ENCODE measurements at places on chromosomes 1 and 21.

- no peak for DNase-seq
Measured at GRCh38 chr1:223221686-223222085, 78.6 kb upstream of the TLR5 start.

GRCh38 chr1:167936930-167937708 is at the start of gene MPC2:
Gene MPC2, minus strand, starts transcription at chr1:167937072. Its CDS starts 1,231 bp downstream, at chr1:167935841.
- DNase-seq = peak; percentile 50

- DNase-seq = no peak
Measured at GRCh38 chr1:178580096-178580495, 67.2 kb downstream of the TEX35 start.

DNA sequence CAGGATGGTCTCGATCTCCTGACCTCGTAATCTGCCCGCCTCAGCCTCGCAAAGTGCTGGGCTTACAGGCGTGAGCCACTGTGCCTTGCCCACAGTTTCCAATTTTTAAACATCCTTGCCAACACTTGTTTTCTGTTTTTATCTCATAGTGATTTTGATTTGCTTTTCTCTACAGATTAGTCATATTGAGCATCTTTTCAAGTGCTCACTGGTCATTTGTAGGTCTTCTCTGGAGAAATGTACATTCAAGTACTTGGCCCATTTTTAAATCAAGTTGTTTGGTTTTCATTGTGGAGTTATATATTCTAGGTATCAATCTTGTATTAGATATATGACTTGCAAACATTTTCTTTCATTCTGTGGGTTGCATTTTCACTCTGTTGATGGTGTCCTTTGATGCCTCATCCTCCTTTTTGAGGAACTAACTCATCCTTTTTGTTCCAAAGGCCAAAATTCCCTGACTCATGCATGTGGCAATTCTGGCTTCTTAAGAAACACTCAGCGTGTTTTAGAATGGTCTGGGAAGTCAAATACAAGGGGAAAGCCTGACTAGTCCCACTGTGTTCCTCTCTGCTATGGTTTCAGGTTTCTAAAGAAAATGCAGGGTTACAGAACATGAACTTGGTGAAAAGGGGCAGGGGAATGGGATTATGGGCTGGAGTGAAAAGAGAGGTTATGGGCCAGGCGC is 37.3 kb downstream of the PTAFR start:
- no peak for DNase-seq

- no peak for DNase-seq
Measured at GRCh38 chr1:16075337-16076030, 2.0 kb upstream of the FAM131C start.

Measured in posterior cingulate gyrus (tissue), 11 donors.